ENCODE measurements at places on chromosomes 4 and X.
A peak's percentile ranks its signal among the peaks of the same experiment; 100 is the strongest.

- no peak for DNase-seq
Observed at GRCh38 chr4:112516066-112516470, at the start of gene NEUROG2. NEUROG2 (minus strand) TSS chr4:112516180; CDS start chr4:112515475, 705 bp downstream.

DNA sequence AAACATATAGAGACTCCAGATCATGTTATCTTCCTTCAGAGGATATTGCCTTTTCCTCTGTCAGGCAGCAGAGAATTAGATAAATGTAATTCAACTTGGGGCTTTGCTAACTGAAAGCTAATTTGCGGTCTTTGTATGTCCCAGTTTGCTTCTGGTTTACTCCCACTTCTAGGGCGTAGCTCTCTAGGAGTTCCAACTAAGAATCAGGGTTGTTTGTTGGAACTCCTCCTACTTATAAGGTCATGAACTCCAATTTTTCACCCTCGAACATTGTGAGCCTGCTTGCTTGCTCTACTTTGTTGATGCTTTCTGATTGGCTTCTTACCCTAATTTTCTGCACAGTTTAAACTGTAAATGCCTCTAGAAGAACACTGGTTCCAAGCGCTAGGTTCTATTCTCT is 66.1 kb downstream of the FMR1NB start:
- DNase-seq: no peak

DNA sequence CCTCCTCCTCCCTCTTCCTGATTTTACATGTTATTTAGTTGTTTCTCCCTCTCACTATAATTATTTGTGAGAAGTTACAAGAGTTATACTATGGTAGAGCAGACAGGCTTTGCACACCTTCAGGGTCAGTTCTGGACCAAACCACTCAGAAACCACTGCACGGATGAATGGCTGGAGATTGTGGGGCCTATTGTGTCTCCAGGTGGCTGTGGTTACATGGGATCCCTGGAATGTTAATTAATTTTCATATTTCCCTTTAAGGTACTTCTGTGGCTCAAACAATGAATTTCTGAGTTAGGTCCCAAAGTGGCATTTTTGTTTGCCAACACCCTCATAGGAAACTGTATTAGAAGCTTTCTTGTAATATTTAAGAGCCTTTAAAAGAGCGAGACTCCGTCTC is 151.9 kb downstream of the BMPR1B start:
- no peak for DNase-seq

GRCh38 chrX:150602296-150602695 is 33.9 kb downstream of the MTM1 start:
- no peak for DNase-seq

DNA sequence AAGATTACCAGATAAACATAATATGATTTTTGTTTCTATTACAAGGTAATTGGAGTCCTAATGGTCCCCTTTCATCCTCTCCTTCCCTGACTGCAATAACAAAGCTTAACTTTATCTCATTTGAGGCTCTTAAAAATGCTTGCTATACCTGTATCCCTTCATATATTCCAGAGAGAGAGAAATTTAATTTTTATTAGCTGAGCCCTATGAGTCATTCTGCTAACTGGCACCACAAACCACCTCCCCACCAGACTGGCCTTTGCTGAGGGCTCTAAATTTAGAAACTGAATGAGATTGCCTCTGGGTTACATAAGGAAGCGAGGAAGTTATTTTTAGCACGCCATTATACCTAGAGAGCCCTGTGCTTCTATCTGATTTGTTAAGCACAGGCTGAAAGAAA is 27.4 kb downstream of the CBLL2 start:
- DNase-seq: peak; percentile 11

GRCh38 chr4:94415448-94415847 is 36.3 kb upstream of the PDLIM5 start:
- no peak for DNase-seq

- no peak for DNase-seq
Observed at GRCh38 chr4:100146756-100147155, 43.5 kb downstream of the DDIT4L start.

GRCh38 chrX:45716750-45717149 is 516.1 kb upstream of the DIPK2B start:
- DNase-seq: no peak

- no peak for DNase-seq
Observed at GRCh38 chrX:148914783-148915182, 414.4 kb downstream of the AFF2 start.

DNA sequence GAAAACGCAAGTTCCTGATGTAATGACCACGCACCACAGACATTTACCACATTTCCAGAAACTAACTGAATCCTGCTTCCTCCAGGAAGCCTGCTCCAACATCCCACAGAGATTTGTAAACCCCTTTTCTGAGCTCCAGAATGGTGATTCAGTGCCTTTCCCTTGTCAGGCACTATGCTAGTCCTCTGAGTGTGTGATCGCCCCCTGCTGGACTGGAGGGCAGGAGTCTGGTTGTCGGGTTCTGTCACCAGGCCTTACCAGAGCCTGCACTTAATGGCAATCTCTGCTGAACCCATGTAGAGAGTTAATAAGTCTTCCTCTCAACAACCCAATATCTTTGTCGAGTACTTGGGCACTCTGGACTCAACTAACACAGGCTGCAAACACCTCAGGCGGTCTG is 14.5 kb upstream of the KDM5C start:
- DNase-seq: peak; percentile 38

GRCh38 chr4:53541577-53542206 is 49.6 kb downstream of the LNX1 start:
- DNase-seq: no peak

GRCh38 chr4:187541666-187542065 is 453.9 kb upstream of the ZFP42 start:
- DNase-seq: no peak

GRCh38 chrX:102345916-102346315 is 93.9 kb downstream of the NXF2B start:
- DNase-seq: peak; percentile 39

DNA sequence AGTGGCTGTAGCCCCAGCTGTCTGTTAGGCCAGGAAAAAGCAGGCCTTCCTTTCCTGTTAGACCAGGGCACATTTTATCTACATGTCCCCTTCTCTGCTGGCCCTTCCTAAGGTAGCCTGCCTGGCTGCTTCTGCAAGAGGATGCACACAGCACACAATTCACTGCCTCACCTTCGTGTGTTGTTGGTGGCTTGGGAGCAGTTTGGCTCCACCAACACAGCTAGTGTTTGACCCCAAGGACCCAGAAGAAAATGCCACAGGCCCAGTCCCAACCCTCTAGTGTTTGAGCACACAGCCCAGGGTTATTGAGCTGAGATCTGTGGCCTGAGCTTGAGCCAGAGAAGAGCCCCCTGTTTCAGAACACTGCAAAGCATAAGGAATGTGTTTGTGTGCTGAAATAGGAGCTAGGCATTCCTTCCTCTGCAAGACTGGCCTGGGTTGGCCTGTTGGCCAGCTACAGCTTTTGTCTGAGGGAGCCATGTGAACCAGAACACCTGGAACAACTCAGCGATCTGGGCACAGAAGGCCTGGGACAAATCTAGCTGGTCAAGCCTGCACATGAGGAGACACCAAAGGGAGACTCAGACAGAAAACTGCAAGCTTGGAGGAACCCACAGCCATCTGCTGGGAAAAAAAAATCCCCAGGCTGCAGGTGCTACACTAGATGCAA is 26.4 kb downstream of the MAGEE1 start:
- DNase-seq: peak; percentile 70

- peak; percentile 63 for DNase-seq
Observed at GRCh38 chrX:46571423-46572339, 1.9 kb upstream of the CHST7 start.

- no peak for DNase-seq
Observed at GRCh38 chr4:48902266-48902665, 4.3 kb downstream of the OCIAD2 start.

DNA sequence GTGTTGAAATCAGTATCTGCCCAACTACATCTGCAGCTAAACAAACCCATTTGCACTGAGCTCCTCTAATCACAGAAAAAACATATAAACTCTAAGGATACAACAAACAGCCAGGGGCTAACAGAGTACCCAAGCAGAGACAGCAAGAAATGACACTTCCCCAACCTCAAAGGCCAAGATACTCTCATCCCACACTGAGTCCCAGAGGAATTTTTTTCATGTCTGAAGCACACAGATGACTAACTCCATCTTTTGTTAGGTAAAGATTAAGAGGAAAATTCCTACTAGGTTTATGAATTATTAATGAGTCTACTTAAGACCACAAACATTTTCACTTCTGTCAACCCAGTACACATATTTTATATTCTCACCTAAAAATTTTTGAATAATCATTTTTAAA is 31.6 kb downstream of the SEPSECS start:
- no peak for DNase-seq

- DNase-seq: no peak
Observed at GRCh38 chrX:49102190-49102589, 21.3 kb downstream of the GPKOW start.

- no peak for DNase-seq
Observed at GRCh38 chrX:143027275-143027674, 1.5 kb downstream of the SPANXN4 start.

- no peak for DNase-seq
Observed at GRCh38 chrX:55118574-55118973, 29.8 kb downstream of the PAGE2 start.

- no peak for DNase-seq
Observed at GRCh38 chrX:133586443-133586842, 171.2 kb upstream of the GPC4 start.

- DNase-seq: no peak
Observed at GRCh38 chrX:98068024-98068580, 1184.4 kb downstream of the RPA4 start.

- peak; percentile 81 for DNase-seq
Observed at GRCh38 chr4:126004941-126005340, 690.2 kb downstream of the FAT4 start.

DNA sequence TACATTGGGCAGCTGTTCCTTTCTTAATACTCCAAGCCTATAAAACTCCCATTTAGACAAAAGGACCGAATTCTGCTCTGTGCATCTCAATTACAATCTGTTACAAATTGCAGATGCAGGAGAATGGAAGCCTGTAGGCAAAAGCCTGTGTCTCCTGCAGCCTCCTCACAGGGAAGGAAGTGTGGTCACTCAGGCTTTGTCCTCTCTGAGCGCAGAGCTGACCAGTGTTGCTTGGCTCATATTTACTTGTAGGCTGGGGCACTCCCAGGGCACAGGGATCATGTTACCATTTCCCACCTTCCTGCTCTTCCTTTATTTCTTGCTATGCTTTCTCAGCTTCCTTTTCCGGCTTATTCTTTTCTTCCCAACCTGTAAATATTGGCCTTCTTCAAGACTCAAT is 15.7 kb downstream of the SUPT20HL2 start:
- peak; percentile 41 for DNase-seq

GRCh38 chrX:119729408-119730201 is 28.8 kb upstream of the SOWAHD start:
- DNase-seq: peak; percentile 89

GRCh38 chr4:69039071-69039470 is 57.2 kb upstream of the UGT2B7 start:
- no peak for DNase-seq

- DNase-seq: no peak
Observed at GRCh38 chr4:11537846-11538245, 109.2 kb upstream of the HS3ST1 start.

DNA sequence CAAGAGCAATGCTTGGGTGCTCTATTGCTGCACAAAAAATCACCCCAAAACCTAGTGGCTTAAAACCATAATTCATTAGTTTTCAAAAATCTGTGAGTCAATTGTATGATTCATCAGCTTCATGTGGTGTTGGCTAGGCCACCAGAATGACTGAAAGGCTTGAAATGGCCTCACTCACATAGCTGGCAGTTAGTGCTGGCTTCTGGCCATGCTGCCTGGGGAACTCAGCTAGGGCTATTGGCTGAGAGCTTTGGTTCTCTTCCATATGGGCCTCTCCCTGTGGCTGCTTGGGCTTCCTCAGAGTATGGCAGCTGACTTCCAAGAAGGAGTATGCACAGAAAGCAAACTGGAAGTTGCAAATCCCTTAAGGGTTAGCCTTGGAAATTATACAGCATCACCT is 3.1 kb upstream of the MTMR1 start:
- DNase-seq: no peak

DNA sequence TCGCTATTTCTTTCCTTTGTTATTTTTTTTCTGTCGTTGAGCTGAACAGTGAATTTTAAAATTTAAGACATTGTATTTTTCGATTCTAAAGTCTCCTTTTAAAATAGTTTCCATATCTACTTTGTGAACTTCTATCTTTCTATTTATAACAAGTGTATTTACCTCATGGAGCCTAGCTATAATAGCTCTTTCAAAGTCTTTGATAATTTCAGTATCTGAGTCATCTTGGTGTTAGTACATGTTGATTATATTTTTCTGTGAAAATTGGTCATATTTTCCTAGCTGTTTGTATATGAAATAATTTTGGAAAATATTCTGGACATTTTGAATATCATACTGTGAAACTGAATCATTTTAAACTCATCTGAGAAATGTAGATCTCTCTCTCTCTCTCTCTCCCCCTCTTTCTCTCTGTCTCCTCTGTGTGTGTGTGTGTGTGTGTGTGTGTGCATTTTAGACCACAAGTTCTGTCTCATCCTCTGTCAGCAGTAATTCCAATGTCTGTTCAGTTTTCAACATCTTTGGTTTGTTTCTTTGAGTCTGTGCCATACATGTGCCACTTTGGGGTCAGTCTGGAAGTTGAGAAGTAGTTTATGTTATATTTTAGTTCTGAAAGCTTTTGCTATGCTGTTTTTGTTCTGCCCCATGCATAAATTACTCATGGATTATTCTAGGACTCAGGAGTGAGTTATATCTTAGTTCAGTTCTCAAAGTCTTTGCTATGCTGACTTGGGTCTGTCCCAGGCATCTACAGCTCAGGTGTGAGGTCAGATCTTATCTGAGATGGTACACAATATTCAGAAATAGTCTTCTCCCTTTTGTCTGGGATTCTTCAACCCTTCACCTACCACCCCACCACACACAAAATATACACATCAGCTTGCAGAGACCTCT is 366.4 kb upstream of the CASK start:
- no peak for DNase-seq

DNA sequence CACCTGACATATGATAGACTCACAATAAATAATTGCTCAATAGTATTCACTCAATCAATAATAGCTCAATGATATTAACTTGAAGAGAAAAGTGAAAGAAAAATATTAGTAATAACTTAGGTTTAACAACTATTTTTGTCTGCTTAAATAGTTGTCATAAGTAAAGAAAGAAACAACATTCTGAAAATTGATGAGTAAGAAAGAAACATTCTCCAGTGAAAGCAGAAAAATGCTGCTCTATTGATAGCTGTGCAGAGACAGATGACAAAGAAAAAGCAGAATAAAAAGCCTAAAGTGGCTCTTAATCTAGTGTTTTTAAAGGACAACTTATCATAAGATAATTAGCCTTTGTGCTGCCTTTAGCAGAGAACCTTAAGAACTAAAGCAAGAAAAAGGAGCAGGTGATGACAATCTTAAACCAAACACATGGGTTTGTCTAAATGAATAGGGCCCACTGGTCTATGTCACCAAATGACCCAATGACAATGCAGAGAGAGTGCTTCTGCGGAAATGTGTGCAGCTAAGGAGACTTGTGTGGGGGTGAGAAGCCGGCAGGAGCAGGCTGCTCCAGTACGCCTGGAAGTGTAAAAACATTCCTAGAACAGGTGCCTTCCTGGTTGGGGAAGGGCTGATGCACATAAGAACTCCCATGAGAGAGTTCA is 13.2 kb downstream of the HS3ST1 start:
- no peak for DNase-seq
